GM18507 (cell line): ENCODE measurements at places on chromosomes 11 and 22.

GRCh38 chr11:32225571-32226285, 134.9 kb downstream of the RCN1 start:
- DNase-seq = no peak

- no peak for DNase-seq
These were observed 1.7 kb downstream of the PDE3B start for GRCh38 chr11:14645015-14645912.

- DNase-seq = no peak
These were observed 27.1 kb upstream of the ACR start for GRCh38 chr22:50710886-50711285.

DNA sequence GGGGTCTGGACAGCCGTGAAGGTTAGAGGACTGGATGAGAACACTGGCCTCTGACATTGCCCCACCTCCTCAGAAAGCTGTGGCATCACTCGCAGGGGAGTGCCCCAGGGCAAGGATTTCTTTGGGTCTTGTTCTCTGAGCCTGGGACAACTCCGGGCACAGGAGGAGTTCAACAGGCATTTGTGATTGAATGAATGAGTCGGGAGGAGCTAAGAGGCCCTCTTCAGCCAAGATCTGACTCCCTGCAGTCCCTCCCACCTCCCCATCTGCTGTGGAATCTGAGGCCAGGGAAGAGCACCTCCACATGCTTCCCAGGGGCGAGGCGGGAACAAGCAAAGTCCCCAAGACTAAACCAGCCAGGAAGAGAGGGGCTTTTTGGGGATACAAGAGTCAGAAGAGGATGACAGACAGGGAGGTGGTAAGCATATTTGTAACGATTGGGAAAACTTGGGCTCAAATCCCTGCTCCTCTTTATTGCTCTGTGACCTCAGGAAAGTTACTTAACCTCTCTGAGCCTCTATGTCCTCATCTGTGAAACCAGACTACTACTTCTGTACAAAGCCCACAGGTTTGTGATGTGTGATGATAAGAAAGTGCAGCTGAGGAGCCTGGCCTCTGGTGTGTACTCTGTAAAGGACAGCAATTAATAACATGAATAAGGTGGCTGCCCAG, 6.4 kb downstream of the TP53I11 start:
- DNase-seq = no peak

- no peak for DNase-seq
These were observed 482.0 kb downstream of the KCNA4 start for GRCh38 chr11:29534836-29535235.

DNA sequence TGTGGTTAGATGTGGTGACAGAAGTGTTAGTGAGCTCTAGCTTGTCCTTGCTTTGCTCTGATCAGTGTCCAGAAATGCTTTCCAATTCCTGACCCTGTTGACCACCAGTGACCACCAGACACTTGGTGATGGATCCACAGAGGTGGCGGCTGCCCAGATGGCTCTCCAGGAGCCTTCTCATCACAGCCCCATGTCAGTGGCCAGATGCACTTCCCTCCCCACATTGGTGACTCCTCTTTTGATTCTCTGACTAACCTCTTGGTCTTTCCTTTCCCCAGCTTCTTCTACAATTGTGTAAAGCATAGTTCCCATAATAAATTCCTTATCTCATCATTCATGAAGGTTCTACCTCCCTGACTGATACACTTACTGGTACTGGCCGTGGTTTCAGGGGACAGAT, 40.1 kb upstream of the CXCR5 start:
- no peak for DNase-seq

DNA sequence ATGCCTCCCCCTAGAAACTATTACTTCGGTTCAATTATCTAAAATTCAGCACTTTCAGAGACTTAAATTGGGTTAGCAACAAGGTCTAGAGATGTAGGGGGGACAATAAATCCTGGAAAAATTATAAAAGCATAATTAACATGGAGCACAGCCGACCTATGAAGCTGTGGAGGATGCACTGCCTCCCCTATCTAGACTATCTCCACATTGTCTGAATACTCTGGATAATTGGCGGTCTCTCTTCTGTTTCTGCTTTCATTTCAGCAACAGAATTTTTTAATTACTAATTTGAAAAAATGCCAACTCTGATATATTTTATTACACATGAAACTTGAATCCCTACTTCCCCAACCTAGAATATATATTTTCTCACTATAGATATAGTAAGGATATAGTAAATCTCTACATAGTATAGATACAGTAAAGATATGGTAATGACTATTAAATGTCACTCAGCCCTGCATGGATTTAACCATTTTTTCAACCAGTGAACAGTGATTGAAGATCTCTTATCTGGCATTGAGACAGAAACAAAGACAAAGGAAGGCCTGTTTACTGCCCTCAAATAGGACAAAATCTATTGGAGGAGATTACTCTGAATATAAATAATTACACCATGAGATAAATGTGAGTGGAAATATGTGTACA, 157.6 kb downstream of the BLID start:
- no peak for DNase-seq

DNA sequence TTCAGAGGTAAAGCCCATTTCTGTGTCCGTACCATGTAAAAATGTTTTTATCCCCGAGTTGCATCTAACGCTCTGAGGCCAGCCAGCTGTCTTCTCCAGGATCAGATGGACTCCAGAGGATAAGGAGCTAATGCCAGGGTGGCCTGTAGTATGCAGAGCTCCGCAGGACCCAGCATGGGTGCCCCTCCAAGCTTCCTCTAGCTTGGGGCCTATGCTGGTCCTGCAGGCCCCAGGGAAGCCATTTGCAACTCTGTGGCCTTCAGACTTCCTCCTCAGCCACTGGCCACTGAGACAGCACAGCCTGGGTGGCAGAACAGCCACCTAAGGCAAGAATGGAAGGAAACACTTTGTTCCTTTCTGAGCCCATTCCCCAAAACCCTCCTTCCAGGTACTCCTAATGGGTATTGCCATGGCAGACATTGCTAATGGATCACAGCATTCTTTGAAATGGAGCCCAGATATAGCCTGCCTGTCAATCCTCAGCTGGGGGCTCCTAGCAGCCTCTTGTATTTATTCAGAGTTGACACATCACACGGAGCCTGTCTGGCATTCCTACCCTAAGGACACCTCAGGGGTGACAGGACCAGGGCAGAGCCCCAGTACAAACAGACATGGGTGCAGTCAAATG, 4.7 kb downstream of the ADA2 start:
- no peak for DNase-seq

DNA sequence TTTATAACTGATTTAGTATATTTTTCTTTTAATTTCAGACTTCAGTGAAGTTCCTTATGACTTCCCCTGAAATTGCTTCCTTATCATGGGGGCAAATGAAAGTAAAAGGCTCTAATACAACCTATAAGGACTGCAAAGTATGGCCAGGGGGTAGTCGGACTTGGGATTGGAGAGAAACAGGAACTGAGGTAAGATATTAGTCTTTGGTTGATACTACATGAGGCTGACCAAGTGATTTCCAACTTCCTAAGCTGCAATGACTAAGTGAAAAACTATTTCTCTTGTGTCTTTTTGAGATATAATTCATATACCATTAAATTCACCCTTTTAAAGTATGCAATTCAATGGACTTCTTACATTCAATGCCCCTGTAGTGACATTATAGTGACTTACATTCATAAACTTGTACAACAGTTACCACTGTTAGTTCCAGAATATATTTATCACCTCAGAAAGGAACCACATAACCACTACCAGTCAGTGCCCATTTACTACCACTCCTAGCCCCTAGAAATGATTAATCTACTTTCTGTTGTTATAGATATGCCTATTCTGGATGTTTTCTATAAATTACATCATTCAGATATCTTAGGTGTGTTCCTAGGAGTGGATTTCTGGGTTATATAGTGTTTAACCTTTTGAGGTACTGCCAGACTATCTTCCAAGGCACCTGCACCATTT, 21.6 kb downstream of the AAMDC start:
- DNase-seq = no peak

GRCh38 chr11:118928870-118929500, 3.3 kb upstream of the BCL9L start:
- no peak for DNase-seq

- DNase-seq = no peak
These were observed 22.6 kb upstream of the NCR3LG1 start for GRCh38 chr11:17328871-17329494.

DNA sequence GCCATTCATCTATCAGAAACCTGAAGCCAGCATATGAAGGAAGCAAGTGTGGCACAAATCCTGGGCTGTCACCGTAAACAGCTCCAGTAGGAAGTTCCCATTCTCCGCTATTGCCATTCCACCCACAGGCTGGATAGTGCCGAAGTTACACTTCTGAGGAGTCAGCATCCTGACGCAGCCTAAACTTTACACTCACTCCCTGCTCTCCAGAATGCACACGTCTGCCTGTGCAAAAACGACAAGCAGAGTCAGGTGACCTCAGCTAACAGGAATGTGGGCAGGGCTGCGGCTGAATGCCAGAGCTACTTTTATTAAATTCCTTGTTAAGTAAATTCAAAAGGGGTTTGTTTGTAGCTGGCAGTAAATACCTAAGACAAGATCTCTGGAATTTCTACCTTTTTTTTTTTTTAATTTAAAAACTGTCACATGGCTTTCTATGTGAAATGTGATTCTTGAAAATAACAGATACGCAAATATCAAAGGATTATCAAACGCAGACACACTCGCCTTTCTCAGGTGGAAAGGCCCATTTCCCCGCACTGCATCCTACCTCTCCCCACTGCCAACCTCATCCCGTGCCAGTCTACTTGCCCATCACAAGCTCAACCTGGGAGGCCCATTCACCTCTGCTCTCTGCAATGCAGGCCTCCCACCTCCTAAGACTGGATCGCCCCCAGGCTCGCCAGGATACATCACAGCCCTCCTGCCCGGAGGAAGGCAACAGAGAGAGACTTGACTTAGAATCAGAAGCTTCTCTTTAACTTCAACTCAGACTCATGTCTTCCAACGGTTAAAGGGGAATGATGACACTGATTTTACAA, 33.5 kb downstream of the NFRKB start:
- no peak for DNase-seq

DNA sequence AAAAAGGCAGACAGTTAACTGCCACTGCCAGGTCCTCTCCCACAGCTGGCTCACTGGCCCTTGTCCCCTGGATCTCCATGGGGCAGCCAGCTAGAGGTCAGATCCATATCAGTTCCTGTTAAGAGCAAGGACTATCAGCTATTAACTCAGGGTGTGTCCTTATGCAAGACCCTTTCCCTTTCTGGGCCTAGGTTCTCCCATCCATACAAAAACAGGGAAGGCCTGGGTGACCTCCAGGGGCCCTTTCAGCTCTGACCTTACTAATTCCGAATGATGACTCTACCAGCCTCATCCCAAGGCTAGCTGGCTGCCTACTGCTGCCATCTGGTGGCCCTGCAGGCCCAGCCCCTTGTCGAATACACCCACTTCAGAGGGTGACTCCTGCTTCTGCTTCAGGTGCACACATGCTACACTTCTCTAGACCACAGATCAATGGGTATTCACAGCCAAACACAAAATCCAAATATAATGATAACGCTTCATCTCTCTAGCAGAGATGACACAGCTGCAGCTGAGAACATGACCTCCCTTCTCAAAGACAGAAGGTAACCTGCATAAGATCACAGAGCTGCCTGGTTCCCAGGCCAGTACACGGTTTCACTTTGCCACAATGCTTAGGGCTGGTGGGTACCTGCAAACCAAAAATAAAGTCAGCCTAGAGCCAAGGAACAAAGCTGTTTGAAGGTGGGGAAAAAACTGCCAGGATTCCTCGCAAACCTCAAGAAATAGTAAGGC, 34.1 kb downstream of the SERGEF start:
- no peak for DNase-seq

DNA sequence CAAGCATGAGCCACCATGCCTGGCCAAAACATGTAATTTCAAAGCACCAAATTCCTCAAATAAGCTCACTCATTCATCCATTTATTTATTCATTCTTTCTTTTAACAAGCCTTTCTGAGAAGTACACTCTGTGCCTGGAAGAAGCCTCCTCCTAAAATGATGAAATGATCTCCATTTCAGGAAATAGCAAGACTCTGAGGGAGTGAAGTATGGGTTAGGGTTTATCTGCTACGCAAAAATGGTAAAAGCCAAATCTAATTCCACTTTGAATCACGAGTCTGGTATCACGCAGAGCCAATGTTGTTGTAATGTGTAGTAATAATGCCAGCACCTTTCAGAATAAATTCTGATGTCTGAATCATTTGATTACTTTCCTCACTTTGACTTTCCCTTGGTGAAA, 1041.8 kb downstream of the LRRC4C start:
- no peak for DNase-seq
